Stomach (tissue), 19 donors: ENCODE measurements at places on chromosomes 3 and 15.

DNA sequence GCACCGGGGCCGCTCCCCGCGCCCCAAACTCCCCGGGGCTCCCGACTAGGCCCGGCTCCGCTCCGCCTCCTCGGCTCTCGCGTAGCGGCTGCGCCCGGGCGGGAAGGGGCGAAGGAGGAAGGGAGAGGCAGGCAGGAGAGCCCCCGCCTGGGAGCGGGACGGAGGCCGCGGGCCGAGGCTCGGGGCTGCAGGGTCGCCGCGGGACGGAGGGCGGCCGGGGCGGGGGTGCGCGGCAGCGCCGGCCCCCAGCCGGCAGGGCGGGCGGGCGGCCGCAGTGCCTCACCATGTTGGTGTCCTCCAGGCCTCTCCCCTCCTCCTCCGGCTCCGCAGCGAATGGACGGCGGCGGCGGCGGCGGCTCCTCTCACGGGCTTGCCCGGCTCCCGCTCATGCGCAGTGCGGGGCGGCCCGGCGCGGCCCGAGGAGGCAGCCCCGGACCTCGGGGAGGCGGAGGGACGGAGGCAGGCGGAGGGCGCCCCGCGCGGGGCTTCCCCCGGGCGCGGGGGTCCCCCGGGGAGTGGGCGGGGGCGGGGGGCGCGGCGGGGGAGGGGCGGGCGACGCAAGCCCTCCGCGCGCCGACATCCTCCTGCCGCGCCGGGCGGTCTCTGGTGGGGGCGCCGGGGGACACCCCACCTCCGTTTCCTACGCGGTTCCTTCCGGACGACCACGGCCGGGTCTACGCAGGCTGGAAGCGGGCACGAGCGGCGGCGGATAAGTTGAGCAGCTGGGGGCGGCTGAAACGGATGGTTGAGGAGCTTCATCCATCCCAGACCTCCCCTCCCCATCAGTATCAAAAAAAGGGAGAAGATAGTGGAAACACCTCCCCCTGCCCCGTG is at the start of gene DCUN1D1:
TSS of gene DCUN1D1 (minus strand) at position 335 of the 834 bp plus-strand sequence. CDS start at position 286, 49 bp downstream.
- peak; percentile 93 for DNase-seq
- H3K27me3 ChIP-seq, result no peaks in the 10 kb centered on the region
- H3K36me3 ChIP-seq, result no peaks in the 10 kb centered on the region

DNA sequence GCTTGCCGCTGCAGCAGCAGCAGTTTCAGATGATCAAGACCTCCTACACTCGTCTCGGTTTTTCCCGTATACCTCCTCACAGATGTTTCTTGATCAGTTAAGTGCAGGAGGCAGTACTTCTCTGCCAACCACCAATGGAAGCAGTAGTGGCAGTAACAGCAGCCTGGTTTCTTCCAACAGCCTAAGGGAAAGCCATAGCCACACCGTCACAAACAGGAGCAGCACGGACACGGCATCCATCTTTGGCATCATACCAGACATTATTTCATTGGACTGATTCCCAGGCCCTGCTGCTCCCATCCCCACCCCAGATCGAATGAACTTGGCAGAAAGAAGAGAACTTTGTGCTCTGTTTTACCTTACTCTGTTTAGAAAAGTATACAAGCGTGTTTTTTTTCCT is 17.6 kb downstream of the CALML4 start:
- no peak overlapping the region for H3K4me3 ChIP-seq
- no peaks in the 10 kb centered on the region for H3K27me3 ChIP-seq
- peak; percentile 80 for DNase-seq
- peaks cover 9% of the 10 kb centered on the region for H3K4me1 ChIP-seq

- no peaks in the 10 kb centered on the region for H3K36me3 ChIP-seq
- no peak overlapping the region for H3K4me3 ChIP-seq
- H3K27ac ChIP-seq, result no peak overlapping the region
- DNase-seq, result no peak
- H3K27me3 ChIP-seq, result no peaks in the 10 kb centered on the region
Measured at GRCh38 chr3:144708437-144708836, 736.8 kb downstream of the DIPK2A start.

DNA sequence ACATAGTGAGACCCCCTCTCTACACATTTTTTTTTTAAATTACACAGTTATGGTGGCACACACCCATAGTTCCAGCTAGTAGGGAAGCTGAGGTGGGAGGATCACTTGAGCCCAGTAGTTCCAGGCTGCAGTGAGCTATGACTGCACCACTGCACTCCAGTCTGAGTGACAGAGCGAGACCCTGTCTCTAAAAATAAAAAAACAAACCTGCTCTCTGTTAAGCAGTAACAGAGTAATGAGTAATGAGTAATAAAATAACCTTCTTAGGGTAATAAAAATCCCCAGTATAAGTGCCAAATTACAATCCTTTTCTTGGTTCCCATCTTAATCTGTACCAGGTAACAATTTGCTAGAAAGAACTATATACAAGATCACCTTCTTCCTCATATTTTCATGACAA is 65.9 kb upstream of the PLXND1 start:
- no peak overlapping the region for H3K4me3 ChIP-seq
- peaks cover 22% of the 10 kb centered on the region for H3K4me1 ChIP-seq
- H3K27ac ChIP-seq, result no peak overlapping the region
- no peaks in the 10 kb centered on the region for H3K27me3 ChIP-seq
- DNase-seq, result no peak
- peaks cover 9% of the 10 kb centered on the region for H3K36me3 ChIP-seq

DNA sequence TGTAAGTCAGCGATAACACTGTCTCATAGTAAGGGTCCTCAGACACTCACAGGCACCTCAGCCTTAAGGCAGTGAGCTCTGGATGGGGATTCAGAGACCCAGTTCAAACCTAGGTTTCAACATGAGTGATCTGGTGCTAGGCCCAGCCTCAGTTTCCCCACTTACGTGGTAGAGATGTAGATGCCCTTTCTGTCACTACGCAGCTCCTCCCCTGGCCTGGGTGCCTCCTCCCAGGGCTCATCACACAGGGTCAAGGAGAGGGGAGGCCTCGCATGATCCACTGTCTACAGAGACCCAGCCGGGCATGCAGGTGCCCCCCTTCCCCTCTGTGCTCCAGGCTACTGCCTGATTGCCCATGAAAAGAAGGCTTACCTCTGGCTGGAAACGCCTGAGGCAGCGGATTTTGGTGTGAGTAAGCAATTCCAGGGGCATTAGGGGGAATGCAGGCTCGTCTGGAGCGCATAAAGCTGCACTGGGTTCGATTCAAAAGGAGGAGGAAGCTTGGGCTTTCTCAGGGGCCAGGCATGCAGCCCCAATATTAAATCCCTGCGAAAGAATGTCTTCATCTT is 69.8 kb upstream of the ANKRD34C start:
- peaks cover 28% of the 10 kb centered on the region for H3K27me3 ChIP-seq
- no peak for DNase-seq

GRCh38 chr3:32305361-32305876 is 66.9 kb downstream of the CMTM8 start:
- no peak overlapping the region for H3K27ac ChIP-seq
- H3K4me1 ChIP-seq, result peaks cover 17% of the 10 kb centered on the region
- no peaks in the 10 kb centered on the region for H3K36me3 ChIP-seq

GRCh38 chr3:194322678-194323211 is 28.4 kb downstream of the CPN2 start:
- H3K4me1 ChIP-seq, result peaks cover 29% of the 10 kb centered on the region
- peak overlapping the region; percentile 34 for H3K4me3 ChIP-seq
- H3K27me3 ChIP-seq, result no peaks in the 10 kb centered on the region
- peak overlapping the region; percentile 78 for H3K27ac ChIP-seq

DNA sequence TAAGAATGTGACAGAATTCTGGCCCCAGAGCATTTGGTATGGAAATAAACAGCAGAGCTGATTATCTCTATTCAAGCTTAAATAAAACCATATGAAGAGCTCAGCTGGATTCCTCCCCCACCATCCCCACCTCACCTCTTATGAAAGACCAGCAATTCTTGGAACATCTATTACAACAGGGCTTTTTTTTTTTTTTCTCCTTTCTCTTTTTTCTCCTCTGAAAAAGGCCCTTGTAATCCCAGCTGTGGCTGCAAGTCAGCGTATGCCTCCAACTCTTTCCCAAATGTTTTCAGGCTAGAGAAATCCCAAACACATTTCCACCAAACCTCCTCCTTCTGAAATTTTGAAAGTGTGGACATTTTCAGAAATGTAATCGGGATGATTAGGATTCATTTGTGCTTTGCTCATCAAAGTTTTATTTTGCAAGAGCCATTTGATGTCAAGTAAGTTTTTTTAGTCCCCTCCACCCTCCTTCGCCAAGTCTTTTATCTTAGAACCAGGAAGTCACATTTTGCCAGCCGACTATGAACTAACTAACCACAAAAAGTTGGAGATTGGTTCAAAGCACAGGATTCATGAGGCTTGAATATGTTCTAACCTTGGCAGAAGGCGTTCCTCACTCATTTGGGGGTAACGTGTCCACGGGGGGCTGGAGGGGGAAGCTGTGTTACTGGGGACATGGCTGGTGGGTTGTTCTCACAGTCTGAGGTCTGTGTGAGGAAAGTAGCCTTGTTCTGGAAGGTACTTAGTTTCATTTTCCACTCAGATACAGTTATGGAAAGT is 142.0 kb upstream of the PDZRN3 start:
- no peaks in the 10 kb centered on the region for H3K27me3 ChIP-seq
- no peaks in the 10 kb centered on the region for H3K4me1 ChIP-seq
- peak overlapping the region; percentile 78 for H3K27ac ChIP-seq
- no peaks in the 10 kb centered on the region for H3K36me3 ChIP-seq
- no peak for DNase-seq
- H3K4me3 ChIP-seq, result peak overlapping the region; percentile 31

DNA sequence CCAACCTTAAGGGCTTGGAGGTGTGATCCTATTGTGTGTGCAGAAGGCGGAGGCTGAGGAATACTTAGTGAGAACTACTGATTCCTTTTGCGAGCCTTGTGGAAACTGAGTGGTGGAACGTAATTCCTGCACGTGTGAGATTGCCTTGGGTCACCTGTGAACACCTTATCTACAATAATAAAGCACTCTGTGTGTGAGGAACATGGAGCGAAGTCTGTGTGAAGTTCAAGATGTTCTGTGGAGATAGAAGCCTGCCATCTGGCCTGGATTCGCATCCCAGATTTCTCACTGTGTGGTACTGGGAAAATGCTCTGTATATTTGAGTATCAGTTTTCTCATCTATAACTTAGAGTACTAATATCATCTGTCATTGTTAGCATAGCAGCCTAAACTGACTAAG is 179.5 kb upstream of the PDZRN3 start:
- H3K36me3 ChIP-seq, result no peaks in the 10 kb centered on the region
- no peaks in the 10 kb centered on the region for H3K27me3 ChIP-seq
- no peak overlapping the region for H3K4me3 ChIP-seq
- peak; percentile 27 for DNase-seq

DNA sequence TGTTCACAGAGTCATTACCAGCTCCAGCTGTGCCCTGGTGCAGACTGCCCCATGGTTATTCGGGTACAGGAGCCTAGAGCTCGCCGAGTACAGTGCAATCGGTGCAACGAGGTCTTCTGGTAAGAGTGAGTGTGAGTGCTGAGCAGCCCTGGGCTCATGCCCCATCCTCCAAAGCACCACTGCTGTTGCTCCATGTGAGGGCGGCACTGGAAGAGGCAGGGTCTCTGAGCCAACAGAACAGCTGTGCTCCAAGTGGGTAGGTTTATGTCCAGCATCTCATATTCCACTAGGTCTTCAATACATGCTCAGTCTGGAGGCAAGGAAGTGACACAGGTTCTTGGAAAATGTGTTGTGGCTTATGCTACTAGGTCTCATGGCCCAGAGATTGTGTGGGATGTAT is 19.5 kb upstream of the P4HTM start:
- no peak overlapping the region for H3K27ac ChIP-seq
- H3K27me3 ChIP-seq, result no peaks in the 10 kb centered on the region
- no peak overlapping the region for H3K4me3 ChIP-seq
- peaks cover 100% of the 10 kb centered on the region for H3K36me3 ChIP-seq

DNA sequence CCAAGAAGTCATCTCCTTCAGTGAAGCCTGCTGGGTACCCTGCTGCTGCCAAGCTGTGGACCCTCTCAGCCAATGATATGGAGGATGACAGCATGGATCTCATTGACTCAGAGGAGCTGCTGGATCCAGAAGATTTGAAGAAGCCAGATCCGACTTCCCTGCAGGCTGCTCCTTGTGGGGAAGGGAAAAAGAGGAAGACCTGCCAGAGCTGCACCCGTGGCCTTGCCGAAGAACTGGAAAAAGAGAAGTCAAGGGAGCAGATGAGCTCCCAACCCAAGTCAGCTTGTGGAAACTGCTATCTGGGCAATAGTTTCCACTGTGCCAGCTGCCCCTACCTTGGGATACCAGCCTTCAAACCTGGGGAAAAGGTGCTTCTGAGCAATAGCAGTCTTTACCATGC is 13.7 kb upstream of the ANP32A start:
- H3K27ac ChIP-seq, result no peak overlapping the region
- DNase-seq, result no peak
- peaks cover 3% of the 10 kb centered on the region for H3K4me1 ChIP-seq
- peaks cover 5% of the 10 kb centered on the region for H3K27me3 ChIP-seq

GRCh38 chr3:182258538-182259177 is 534.6 kb upstream of the ATP11B start:
- no peaks in the 10 kb centered on the region for H3K27me3 ChIP-seq
- no peak overlapping the region for H3K27ac ChIP-seq
- H3K4me3 ChIP-seq, result no peak overlapping the region
- H3K36me3 ChIP-seq, result no peaks in the 10 kb centered on the region
- no peak for DNase-seq
- H3K4me1 ChIP-seq, result no peaks in the 10 kb centered on the region

- no peak overlapping the region for H3K27ac ChIP-seq
- H3K4me1 ChIP-seq, result peaks cover 25% of the 10 kb centered on the region
- H3K4me3 ChIP-seq, result no peak overlapping the region
Measured at GRCh38 chr3:129035360-129036221, 25.0 kb upstream of the GP9 start.
